ENCODE measurements at places on chromosomes 11 and 22.
A peak's percentile ranks its signal among the peaks of the same experiment; 100 is the strongest.

DNA sequence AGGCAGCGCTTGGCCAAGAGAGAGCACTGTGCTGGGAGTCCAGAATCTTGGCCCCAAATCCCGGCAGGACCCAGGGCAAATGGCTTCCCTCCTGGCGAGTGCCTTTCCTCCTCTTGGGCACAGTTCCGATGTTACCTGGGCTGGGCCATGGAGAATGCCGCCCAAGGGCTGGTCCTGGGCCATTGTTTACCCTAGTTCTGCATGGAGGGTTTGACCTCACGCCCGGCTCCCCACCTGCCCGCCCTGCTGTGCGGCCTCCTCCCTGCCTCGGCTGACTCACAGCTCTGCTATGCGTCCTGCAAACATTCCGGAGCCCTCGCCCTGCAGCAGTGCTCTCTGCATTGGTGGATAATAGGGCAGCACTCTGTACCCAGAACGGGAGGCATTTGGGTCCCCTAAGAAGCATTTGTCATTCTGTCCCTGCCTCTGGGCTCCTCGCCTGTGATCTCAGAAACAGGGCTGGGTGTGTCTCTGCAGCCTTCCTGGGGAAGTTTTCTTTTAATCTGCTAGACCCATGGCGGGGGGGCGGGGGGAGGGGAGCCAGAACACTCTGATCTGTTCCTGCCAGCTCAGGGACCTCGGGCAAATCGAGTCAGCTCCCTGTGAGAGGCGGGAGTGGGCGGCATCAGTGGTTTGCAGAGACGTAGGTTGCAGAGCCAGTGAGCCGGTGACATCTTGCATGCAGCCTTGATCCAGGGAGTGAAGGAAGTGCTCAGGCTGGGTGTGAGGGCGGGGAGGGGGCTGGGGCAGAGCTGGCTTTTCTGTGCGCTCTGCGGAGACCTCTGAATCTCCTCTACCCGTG is 32.9 kb upstream of the SMIM38 start:
- peak; percentile 64 for DNase-seq

GRCh38 chr22:37204045-37204655 is 8.1 kb downstream of the SSTR3 start:
- no peak for DNase-seq

- DNase-seq = peak; percentile 49
These were observed at the start of gene APOL3 for GRCh38 chr22:36160499-36160942. Gene APOL3, minus strand, starts transcription at chr22:36160755. Its CDS starts 11,700 bp downstream, at chr22:36149055.

DNA sequence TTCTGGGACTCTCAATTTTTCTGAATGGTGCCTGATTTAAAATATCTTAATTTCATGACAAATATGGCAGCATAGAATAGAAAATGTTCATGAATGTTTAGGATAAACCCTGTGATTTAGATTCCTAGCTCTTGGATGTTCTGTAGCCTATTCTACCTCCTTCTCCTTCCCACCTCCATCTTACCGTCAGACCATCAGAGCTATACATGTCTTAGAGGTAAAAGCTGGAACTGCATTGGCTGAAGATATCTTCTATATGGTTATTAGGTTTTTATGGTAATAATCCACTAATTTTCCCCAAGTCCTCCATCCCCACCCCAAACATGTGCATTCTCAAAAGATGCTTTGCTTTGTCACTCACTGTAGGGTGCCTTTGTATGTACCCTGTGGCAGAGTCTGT is 46.9 kb upstream of the CSTF3 start:
- no peak for DNase-seq

- no peak for DNase-seq
These were observed 4.3 kb downstream of the CYB561A3 start for GRCh38 chr11:61357233-61357893.

Measured in CD8-positive, alpha-beta memory T cell (primary cell).